ENCODE measurements at places on chromosomes 2 and 18.

DNA sequence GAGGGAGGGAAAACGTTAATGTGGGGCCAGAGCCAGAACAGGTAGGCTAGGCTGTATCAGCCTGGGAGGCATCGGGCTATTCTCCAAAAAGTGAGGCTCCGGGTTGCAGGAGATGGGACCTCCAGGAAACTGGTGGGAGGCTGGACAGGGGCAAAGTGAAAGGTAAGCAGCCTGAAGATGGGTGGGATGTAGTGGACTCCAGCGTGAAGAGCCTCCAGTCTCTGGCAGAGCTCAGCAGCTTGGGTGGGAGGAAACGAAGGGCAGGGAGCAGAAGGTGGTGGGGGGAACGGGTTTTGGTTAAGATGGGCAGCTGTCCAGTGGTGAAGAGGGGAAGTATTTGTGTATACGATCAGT, 3.1 kb upstream of the EMX1 start:
- DNase-seq: no peak

- DNase-seq: no peak
Measured at GRCh38 chr2:180599804-180600203, 380.6 kb upstream of the UBE2E3 start.

- no peak for DNase-seq
Measured at GRCh38 chr18:59846814-59847490, 52.8 kb upstream of the PMAIP1 start.

- DNase-seq: no peak
Measured at GRCh38 chr18:22800551-22800951, 132.6 kb upstream of the RBBP8 start.

- DNase-seq: no peak
Measured at GRCh38 chr2:233065954-233066470, 5.9 kb downstream of the INPP5D start.
